ENCODE measurements at places on chromosomes 1 and 21.

- DNase-seq = no peak
Observed at GRCh38 chr1:46687093-46687659, 15.5 kb downstream of the TEX38 start.

- no peak for DNase-seq
Observed at GRCh38 chr1:206025283-206025820, 1.7 kb upstream of the CTSE start.

DNA sequence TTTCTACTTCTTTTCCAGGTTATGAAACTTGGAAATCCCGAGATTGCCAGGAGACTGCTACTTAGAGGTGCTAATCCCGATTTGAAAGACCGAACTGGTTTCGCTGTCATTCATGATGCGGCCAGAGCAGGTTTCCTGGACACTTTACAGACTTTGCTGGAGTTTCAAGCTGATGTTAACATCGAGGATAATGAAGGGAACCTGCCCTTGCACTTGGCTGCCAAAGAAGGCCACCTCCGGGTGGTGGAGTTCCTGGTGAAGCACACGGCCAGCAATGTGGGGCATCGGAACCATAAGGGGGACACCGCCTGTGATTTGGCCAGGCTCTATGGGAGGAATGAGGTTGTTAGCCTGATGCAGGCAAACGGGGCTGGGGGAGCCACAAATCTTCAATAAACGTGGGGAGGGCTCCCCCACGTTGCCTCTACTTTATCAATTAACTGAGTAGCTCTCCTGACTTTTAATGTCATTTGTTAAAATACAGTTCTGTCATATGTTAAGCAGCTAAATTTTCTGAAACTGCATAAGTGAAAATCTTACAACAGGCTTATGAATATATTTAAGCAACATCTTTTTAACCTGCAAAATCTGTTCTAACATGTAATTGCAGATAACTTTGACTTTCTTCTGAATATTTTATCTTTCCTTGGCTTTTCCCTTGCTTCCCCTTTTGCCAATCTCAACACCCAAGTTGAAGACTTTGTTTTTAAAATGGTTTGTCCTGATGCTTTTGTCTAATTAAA is 4.0 kb downstream of the CDKN2C start:
- no peak for DNase-seq

DNA sequence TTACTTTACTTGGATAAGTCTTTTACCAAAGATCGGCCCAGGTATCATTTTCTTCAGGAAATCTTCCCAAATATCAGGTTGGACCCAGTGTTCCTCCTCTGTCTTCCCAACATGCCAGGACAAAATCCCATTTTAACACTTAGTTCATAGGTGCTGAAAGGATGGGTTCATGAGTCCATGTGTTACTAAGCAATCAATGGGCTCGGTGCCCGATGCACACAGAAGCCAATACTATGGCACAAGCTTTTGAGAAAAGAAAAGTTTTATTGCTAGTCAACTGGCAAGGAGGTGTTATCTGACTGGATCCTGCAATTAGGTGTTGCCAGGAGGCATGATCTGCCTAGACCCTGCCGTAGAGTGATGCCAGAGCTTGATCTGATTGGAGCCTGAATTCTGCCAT is 133.3 kb upstream of the SLC44A3 start:
- no peak for DNase-seq

DNA sequence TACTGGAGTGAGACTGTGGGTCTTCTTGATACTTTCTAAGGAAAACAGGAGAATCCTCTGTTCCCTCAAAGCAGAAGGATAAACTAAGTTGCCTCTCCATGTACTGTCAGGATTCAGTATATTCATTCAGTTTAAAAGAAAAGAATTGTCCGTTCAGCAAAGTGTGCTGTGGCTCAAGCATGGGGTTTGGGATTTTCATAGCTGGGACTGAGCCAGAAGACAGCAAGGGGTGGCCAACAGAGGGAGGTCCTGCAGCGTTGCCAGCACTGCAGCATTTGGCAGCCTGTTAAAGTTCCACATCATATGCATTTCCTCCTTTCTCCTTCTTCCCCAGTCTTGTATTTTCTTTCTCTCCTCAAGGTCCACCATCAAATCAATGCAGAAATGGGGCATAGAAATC is 75.1 kb downstream of the DTL start:
- DNase-seq = no peak

DNA sequence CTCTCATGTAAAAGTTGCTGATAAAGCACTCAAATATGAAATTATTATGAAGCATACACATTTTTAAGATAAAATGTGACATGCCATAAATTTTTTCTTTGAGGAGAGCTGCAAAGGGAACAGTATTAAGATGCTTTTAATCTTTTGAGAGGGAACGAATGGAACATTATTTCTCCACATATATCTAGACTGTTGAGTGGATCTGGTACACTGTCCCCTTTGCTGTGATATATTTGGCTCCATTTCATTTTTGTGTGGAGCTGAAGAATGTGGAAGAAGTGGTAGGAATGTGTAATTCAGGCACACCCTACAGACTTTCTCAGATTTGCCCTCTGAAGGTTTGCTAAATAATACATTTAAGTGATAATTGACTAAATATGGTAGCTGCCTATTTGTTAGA is 31.7 kb downstream of the PGM1 start:
- no peak for DNase-seq

DNA sequence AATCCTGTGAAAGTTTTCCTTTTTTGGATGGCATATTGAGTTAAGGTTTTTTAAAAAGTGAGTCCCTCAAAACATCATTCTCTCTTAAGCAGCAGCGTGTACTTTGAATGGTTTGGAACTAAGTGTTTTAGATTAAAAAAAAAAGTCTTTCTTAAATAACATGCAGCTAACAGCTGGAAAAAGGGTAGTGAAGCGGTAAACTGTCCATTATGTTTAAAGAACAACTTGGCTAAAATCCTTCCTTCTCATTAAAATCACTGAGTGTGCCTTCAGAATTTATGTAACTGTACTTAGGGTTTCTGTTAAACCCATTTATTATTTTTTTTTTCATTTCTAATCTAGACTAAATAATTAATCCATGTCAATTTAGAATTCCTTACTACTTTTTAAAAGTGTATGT is 254.2 kb upstream of the ADAMTS5 start:
- DNase-seq = no peak

DNA sequence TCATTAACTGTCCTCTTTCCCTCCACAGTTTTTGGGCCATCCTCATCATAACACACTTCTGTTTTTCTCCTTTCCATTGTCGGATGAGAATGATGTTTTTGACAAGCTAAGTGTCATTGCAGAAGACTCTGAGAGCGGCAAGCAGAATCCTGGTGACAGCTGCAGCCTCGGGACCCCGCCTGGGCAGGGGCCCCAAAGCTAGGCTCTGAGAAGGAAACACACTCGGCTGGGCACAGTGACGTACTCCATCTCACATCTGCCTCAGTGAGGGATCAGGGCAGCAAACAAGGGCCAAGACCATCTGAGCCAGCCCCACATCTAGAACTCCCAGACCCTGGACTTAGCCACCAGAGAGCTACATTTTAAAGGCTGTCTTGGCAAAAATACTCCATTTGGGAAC is 28.6 kb upstream of the IFNAR1 start:
- DNase-seq = no peak

GRCh38 chr1:211703812-211704537 is 28.6 kb upstream of the NEK2 start:
- DNase-seq = no peak

GRCh38 chr1:25198663-25199252 is 33.5 kb downstream of the SYF2 start:
- DNase-seq = no peak

DNA sequence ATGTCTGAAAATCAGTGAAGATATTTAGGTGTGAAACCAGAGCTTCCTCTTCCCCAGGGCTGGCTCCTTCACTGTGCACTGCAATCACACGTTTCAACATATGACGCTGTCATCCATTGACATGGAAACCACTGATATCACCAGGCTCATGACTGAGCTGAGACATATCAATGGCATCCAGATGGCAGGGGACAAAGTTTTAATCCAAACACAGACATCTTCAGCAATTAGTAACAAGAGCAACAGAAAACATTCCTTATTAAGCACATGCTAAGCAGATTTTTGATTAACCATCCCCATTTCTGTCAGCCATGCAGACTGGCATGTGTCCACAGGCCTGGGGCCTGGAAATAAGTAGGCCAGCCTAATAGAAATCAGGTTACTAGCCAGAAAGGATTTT is 108.0 kb upstream of the ADAR start:
- DNase-seq = no peak

- no peak for DNase-seq
Observed at GRCh38 chr1:176949033-176949662, 215.4 kb downstream of the ASTN1 start.

DNA sequence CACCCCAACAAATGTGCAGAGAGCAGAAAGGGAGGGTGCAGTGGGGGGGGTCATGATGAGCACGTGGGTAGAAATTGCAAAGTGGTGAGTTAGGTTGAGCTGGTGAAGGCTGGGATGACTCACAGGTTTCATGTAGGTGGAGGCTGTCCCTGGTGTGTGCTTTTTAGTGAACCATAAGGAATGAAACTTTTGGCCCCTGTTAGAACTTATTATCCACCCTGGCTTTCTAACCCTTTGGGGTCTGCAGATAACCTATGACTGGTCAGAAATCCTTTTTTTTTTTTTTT is 46.9 kb downstream of the DOP1B start:
- DNase-seq = peak; percentile 23

DNA sequence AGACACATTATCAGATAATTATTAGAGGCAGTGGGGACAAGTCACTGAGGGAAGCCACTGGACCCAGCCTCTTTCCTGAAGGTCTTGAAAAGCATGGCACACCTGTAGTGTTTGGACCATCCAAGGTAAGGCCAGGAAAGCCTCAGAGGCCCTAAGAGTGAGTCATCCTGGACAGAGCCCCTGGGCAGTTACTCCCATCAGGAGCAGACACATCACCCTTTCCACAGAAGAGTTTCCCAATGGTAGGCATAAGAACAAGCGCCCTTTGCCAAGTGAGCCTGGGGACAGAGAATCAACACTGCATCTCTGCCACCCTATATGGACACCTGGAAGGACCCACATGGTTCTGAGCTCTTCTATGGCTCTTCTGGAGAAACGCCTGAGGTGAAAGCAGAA is 136.0 kb downstream of the PLXNA2 start:
- no peak for DNase-seq

DNA sequence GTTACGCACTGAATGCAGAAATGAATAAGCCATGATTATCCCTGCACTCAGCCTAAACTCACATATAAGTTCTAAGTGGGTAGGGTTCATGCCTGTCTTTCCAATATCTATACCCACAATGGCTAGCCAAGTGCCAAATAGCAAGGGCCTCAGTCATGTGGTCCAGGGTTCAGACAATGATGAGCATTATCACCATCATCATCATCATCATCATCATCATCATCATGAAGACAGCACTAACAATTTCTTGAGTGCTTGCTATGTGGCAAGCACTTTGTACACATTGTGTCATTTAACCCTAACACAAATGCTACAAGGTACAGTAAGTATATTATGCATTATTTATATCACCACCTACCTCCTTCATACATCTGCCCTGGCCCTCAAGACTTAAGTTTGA is 500.0 kb downstream of the AGBL4 start:
- no peak for DNase-seq

DNA sequence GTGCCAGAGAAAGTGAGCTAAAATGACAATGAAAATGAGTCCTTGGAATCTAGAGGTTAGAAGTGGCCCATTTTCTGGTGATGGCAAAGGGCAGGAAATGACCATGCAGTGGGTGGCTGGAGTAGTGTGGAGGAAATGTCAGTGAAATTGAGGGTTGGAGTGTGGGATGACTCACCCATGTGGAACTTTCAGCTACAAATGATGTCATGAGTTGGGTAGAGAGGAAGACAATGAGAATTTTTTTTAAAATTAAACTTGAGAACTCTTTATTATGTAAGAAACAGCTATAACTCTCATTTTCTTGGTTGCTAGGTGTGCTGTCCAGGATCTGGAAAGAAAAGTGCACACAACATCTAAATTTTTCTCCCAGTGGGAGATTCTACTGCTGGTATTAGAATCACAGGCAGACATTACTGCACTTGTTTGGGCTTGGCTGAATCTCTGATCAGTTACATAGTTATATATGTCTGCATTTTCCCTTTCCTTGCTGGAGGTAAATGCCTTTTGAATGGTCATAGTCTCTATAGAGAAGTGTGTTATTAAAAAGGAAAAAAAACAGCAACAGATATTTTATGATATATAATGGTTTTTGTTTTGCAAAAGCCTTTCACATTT is 56.8 kb upstream of the GNG12 start:
- no peak for DNase-seq

GRCh38 chr1:214277704-214278635 is 3.0 kb upstream of the SMYD2 start:
- DNase-seq = no peak

- DNase-seq = no peak
Observed at GRCh38 chr1:235442788-235443429, 61.3 kb downstream of the B3GALNT2 start.

- no peak for DNase-seq
Observed at GRCh38 chr1:59422921-59423575, 126.2 kb downstream of the FGGY start.

- no peak for DNase-seq
Observed at GRCh38 chr21:25373126-25374082, 233.9 kb downstream of the MRPL39 start.

DNA sequence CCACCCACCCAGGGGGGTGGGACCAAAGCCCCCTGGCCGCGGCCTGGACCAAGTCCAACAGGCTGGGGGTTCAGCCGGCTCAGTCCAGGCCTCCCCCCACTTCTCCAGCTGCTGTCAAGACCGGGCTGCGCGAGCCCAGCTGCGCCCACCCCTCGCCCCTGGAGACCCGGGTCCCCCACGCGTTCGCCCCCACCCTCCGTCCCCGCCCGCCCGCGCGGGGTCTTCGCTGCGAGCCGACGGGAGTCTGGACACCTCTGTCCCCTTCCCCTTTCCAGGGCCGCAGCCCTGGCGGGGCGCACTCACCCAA is 253 bp downstream of the RAP1GAP start:
- DNase-seq = no peak

DNA sequence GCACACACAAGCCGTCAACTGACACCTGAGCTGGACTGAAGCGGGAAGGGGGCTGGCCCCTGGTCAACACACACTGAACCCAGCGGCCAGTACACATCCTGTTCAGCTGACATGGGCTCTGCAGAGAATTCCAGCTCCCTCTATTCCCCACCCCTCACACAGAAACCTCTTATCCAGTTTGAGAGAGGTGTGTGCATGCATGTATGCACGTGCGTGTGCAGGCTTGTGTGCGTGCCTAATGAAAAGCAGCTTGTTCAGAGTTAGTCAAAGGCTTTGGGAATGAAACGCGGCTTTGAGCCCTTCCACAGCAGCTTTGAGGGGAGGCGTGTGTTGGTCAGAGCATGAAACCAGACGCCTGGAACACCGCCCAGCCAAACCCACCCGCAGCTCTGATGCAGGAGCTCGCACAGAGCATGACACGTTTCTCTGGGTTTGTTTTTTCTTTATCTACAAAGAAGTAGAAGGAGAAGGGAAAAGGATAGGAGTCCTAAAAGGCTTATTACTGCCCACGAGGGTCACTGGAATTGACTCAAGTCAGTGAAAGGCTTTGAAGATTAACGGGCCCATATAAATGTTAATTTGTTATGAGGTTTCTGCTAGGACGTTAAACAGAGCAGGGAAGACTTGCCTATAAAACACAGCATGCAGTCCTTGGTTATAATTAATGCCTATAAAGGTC is 184.2 kb downstream of the ETS2 start:
- DNase-seq = no peak

Data from activated T-helper 9 cell treated with anti-CD3 and anti-CD28 coated beads, Interleukin-2, amount 50 U/mL, for 16 hours (primary cell).